ELF-1 (cell line): ENCODE measurements at places on chromosomes 2 and 18.

- DNase-seq: no peak
Observed at GRCh38 chr18:79775441-79776221, 22.1 kb upstream of the KCNG2 start.

GRCh38 chr2:72920318-72921087 is 3.2 kb downstream of the EMX1 start:
- DNase-seq: peak; percentile 72

DNA sequence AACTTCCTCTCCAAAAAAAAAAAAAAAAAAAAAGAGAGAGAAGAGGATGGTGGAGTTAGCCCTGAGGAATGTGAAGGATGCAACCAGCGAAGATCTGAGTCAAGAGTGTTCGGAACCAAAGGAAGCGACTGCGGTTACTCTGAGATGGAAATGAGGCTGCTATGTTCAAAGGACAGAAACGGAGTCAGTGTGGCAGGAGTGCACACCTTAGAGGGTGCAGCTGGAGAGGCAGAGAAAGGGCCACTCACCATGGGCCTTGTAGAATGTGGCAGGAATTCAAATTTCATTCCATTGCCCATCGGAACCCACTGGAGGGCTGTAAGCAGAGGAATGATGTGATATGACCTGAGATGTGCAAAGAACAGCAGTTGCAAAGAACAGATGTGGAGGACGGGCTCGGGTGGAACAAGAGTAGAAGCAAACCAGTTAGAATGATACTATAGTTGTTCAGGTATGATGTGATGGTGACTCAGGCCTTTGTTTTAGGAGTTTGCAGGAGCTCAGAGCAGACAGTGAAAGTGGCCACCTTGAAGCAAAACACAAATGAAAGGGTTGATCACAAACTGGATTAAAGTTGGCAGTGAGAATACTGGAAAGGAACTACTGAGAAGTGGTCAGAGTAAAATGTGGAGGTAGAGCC is 22.6 kb downstream of the ITGA6 start:
- DNase-seq: no peak

DNA sequence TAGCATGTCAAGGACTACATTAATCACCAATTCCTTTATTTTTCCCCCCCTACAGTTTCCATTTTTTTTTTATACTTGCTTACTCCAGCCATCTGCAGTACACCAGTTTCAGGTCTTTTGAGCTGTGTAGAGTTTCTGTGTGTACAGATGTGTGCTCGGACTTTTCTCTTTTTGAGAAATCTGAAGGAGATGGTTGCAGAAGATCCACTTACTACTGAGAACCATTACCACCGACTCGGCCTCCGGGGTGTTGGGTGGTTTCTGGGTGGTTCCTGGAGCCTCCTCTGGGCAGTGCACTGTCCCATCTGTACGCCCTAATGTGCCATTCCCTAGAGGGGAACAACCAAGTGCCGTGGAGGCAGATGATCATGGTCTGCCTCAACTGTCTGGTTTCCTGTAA is 15.4 kb upstream of the LYPD6B start:
- no peak for DNase-seq

DNA sequence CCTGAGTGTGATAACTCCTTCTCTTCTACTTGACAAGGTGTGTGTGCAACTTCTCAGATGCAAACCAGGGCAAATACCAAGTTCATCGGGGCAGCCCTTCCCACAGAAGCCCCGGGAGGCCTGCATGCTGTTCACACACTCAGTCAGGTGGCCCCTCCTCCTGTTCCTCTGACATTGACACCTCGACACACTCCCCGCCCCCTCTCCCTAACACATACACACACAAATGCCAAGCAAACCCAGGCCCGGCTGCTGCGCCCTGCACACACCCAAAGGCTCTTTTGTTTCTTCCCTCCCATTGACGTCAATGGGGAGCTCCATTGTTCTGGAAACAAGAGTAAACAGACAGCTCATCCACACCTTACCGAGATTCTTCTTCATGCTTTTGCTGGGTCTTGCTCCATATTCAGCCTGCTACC is 1.7 kb upstream of the PER2 start:
- peak; percentile 84 for DNase-seq

GRCh38 chr2:104468846-104469245 is 385.1 kb upstream of the POU3F3 start:
- no peak for DNase-seq

DNA sequence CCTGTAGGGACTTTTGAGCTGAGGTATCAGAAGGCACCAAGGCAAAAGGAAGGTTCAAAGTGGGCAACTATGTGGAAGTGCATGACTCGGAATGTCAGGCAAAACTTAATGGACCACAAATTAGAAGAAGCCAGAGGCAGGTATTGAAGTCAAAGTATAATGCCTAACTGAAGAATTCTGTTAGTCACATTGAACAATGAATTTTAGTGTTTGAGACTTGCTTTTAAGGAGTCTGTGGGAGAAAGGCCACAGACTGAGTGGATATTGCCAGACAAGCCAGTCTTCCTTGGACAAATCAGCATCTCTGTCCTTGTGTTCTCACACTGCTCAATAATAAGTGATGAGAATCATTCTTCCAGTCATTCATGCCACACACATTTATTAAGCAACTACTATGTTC is 498.9 kb downstream of the STK39 start:
- DNase-seq: no peak

GRCh38 chr2:47119001-47119400 is 36.1 kb downstream of the STPG4 start:
- DNase-seq: no peak

- no peak for DNase-seq
Observed at GRCh38 chr2:237312021-237312755, 101.8 kb downstream of the COL6A3 start.

GRCh38 chr2:24162494-24162893 is 12.4 kb upstream of the FAM228A start:
- no peak for DNase-seq

DNA sequence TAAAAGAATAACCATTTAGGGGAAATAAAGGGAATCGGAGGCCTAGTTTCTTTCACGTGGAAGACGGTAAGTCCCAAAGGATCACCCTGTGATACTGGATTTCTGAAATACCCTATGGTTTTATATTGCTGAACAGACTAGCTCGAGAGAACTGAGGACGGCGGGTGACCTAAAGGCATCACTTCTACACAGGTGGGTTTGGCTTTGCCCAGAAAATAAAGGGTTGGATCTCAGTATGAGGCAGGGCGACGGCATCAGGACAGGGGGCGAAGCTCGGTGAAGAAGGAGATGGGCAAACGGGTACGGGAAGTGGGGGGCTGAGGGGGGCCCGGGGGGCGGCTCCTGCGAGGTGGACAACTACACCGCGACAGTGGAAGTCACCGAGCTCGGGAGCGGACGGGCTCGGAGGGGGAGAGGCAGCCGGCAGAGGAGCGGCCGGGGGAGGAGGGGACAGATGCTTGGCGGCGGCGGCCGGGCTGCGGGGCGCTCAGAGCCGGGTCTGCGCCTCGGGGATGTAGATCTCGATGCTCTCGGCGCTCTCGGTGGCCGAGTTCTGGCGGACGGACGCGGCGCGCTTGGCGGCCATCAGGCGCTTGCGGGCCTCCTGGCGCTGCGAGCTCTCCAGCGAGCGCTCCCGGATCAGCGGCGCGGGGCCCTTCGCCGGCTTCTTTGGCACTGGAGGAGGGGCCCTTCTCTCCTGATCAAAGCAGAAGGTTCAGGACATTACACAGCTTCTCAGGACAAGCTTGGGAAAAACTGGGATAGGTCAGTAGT is 48.9 kb downstream of the TGIF1 start:
- DNase-seq: peak; percentile 71

DNA sequence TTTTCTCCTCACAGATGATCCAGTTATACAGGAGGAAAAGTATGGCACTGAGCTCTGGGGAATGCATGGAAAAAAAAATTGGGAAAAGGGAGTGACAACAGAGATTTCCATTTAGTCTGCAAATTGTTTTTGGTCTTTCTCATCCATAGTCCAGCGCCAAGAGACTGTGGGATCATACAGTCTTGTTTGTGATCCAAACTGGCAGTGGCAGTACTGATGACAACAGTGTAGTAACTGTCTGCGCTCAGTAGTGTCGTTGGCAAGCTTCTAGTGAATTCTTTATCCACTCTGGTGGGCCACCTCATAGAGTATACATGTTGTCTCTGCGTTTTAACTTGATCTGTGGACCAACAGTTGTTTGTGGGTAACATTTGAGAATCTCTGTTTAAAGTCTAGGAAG is 37.9 kb downstream of the GALNT1 start:
- DNase-seq: no peak

GRCh38 chr18:26046419-26047077 is 43.9 kb downstream of the SS18 start:
- DNase-seq: no peak

DNA sequence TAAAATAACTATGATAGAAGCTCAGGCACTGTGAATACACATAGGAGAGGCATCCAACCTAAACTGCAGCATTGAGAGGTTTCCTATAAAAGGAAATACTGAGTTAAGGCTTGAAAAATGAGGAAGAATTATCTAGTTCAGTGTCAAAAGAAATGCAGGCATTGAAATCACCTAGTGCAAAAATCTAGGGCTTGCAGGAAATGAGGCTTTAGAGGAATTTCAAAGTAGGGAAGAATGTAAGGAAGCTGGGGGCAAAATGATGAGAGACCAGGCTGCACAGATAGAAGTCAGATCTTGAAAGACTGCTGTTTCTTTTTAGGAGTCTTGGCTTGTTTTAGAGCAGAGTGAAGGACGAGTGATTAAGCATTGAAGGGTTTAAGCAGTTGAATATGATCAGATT is 28.1 kb upstream of the SCYGR2 start:
- no peak for DNase-seq
